ENCODE measurements at places on chromosomes 7 and 10.

- DNase-seq = no peak
These were observed 48.5 kb upstream of the LMTK2 start for GRCh38 chr7:98058186-98058585.

DNA sequence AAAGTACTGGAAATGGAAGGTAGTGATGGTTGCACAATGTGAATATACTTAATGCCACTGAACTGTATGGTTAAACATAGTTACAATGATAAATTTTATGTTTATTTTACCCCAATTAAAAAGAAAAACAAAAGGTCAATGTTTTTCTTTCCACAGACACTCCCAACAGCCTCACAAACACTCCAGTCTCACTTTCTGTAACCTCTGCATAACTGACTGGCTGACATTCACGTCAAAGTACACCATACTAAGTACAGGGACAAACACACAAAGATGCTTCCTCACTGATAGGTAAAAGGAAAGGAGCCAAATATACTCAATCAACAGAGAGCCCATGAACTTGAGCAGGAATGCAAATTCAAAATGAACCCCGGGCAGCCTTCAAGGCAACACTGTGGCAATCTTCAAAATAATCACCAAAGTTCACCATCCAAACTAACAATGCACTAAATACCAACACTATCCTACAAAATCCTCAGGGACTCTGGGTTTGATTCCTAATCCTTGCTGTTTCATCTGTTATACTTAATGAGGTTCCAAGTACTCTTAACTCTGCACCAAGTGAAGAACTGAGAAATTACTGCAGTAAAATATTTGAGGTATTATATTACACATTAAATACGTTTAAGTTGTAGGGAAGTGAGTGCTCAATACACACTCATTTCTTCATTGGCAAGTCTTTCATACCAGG is 90.8 kb downstream of the ARMH3 start:
- DNase-seq = no peak

- no peak for DNase-seq
These were observed 170.1 kb downstream of the ARHGAP12 start for GRCh38 chr10:31758495-31758894.

GRCh38 chr10:5609952-5610616 is 56.3 kb downstream of the ASB13 start:
- no peak for DNase-seq

GRCh38 chr10:79248341-79249185 is 98.7 kb upstream of the PPIF start:
- DNase-seq = no peak

DNA sequence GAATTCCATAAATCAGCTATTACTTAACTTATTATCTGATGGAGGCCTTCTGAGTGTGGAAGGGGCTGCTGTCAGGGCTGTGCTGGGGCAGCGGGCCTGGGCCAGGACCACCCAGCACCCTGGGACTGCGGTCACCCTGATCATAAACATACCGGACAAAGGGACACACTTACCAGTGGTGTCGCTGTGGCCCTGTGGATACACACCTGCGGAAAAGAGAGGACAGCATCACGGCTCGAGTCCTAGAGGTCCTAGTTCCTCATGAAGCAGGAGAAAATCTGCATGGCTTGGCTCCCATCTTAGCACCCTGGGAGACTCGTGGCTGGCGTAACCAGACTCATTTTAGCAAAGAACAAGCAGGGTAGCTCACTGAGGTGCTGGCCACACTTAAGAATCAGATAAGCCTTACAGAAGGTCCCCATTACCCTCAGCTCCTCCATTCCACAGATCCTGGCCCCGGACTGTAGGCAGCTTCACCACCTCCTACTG is 17.7 kb downstream of the IL15RA start:
- DNase-seq = no peak

- no peak for DNase-seq
These were observed 26.6 kb downstream of the DUSP5 start for GRCh38 chr10:110524179-110524858.

DNA sequence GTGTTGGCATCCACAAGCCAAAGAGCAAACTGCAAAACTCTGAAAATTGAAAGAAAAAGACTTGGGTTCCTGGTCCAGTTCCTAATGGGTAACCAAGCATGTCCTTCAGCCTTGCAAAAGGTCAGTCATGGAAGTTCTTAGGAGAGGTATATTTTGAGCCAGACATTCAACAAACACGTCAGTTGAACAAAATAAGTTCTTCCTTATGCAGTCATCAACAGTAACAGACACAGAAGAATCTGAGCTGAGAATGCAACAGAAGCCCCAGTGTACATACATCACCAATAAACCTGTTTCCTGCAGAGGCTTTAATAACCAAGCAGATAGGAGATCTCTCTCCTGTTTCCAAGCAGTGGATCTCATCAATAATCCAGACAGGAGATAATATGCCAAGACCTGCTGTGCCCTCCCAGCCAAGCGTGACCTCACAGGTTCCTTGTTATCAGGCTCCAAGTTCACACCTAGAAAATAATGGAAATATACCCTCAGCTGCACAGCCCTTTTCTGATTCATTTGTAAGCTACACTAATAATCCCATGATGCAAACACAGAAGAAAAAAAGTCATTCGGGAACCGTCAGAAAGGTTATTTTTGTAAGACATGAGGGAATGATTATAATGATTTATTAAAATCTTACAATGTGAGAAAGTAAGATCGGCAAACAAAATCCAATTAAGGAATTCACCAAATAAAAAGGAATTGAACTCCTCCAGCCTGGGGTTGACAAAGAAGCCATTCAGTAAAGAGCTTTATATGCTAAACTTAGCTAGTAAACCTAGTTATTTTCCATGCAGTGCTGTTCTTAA is 90.7 kb downstream of the DGKI start:
- no peak for DNase-seq

- DNase-seq = peak; percentile 74
These were observed 5.3 kb downstream of the ESYT2 start for GRCh38 chr7:158824028-158824427.

- DNase-seq = no peak
These were observed 521.0 kb downstream of the KIF20B start for GRCh38 chr10:90222372-90222771.

GRCh38 chr10:92848441-92849233 is at the start of gene EXOC6:
TSS of gene EXOC6 (plus strand) at chr10:92848520. CDS start at chr10:92848534, 14 bp downstream.
- DNase-seq = peak; percentile 89

DNA sequence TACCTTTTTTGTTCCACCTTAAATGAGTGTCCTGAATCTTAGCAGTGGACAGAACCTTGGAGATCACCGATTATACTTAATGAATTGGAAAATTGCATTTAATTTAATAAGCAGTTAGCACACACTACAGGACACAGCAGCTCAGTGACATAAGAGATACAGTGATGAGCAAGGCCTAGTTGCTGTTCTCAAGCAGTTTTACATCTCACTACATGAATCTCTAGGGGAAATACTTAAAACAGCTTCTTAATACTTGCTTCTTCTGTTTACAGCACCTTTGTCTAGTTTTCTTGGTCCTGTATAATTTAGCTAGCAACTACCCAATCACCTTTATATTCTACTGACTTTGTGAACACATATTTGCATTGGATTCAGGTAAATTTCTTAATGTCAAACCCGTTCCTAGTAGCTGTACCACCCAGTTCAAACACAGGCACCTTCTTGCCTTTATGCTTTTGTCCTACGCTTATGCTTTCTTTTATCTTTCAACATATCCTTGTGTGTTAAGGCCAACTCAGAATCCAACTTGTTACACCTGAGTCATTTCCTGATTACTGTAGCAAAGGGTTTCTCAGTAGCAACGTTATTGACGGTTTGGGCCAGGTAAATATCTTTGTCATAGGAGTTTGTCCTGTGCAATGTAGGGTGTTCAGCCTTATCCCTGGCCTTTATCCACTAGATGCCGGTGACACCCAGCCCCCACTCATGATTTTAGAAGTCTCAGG is 1.8 kb downstream of the STAM start:
- DNase-seq = peak; percentile 17

DNA sequence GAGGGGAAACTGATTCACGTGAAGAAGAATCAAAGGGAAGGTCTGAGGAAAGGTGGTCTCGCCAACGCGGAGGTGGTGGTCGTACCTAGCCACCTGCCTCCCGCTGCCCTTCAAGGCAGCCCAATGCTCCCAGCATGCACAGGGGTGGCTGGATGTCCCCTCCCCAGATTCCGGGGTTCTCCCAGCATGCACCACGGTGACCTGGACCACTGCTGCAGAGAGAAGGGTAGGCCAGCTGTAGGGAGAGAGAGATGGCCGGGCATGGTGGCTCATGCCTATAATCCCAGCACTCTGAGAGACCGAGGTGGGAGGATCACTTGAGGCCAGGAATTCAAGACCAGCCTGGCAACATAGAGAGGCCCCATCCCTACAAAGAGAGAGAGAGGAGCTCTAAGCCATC is 32.4 kb upstream of the PPP2R2D start:
- DNase-seq = no peak

- DNase-seq = no peak
These were observed 102.7 kb upstream of the FAM13C start for GRCh38 chr10:59465088-59465487.

GRCh38 chr10:32366111-32366510 is 19.2 kb upstream of the EPC1 start:
- DNase-seq = no peak

GRCh38 chr7:81525841-81526240 is 244.0 kb downstream of the HGF start:
- no peak for DNase-seq

GRCh38 chr7:123663200-123663599 is 7.5 kb downstream of the LMOD2 start:
- DNase-seq = no peak

- no peak for DNase-seq
These were observed 35.4 kb upstream of the PODXL start for GRCh38 chr7:131591687-131592319.

DNA sequence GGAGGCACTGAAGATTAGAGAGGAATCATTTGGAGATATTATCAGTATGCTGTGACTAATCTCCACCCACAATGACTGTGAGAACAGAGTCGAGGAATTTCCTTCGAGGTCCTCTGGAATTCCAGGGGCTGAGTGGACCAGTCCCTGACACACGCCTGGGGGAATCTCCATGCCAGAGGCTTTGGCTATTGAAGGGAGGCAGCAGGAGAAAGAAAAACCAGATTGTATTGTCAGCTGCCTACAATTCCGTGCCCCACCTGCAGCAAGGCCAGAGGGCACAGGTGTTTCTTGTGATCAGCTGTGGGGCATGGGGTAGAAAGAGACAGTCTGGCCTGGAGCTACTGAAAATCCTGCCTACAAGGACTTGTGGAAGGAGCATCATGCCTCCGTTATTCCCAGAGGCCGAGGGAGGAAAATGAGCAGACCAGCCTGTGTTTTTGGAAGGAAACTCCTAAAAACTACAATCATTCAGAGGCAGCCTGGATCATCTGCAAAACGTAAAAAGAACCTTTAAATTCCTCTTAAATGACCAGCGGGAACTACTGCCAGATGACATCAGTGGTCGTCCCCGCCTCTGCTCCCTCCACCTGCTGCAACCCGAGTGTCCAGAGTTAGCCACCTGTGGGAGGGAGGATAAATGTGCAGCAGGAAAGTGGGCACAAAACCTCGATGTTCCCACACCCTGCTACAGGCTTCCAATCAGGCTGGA is 25.4 kb upstream of the ANK3 start:
- no peak for DNase-seq

DNA sequence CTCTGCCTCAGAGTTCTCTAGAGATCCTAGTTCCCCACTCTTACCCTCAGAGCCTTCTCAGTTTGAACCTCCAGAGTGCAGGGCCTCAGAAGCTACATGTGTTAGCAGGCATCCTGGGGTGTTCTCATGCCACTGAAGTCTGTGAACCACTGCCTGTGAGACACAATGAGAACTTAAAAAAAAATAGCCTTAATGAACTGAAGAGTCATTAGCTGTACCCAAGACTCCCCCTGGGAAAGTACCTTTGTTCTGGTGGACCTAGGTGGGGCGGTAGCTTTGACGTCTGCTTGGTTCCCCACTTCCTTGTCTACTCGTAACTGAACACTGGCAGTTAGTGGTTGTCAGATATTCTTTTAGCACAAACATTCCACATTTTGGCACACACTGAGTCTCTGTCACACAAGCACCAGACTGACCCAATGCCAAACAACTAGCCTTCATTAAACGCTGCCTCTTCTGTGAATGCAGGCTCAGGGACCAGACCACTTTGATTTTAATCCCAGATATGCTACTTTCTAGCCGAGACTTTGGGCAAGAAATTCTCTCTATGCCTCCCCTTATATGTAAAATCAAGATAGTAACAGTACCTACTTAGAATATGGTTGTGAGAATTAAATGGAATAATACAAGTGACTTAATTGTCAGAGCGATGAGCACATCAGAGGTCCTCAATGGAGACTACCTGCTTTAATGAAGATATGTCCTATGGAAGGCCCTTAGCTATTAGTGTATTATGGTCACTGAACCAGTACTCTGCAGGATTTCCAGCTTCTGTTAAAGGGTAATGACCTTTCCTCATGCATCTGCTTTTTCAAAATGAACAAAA is 75.3 kb upstream of the CC2D2B start:
- DNase-seq = peak; percentile 52

DNA sequence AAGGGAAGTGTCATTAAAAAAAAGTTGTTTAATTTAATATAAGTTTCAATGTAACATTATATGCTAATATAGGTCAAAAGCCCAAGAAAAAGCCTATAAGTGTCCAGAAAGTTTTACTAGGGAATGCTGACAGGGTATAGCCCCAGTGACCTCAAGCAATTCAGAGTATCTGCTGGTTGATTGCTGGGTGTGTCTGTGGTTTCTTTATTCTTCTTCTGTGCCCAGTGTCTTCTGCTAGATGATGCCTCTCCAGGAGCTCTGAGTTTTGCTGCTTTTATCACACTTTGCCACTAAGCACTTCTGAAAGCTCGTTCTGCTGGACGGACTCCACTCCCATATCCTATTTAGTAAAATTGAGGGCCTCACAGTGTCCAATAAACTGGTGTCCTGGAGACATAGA is 212.2 kb upstream of the NRG3 start:
- no peak for DNase-seq

- no peak for DNase-seq
These were observed 17.5 kb downstream of the RASGEF1A start for GRCh38 chr10:43249151-43249961.

- no peak for DNase-seq
These were observed 83.2 kb downstream of the PDE1C start for GRCh38 chr7:31986878-31987518.

- DNase-seq = peak; percentile 100
These were observed at the start of gene MGMT for GRCh38 chr10:129466703-129467358. TSS of gene MGMT (plus strand) at chr10:129467241.
